ENCODE measurements at places on chromosomes 16 and 17. TPM values are rescaled to one million over a fixed set of nuclear protein-coding genes. Genes with fewer than 3 reads are reported as not detected.

Gene C16orf89
- 4.6 TPM for total RNA-seq

Gene CSNK1D
- 45.1 TPM for total RNA-seq

Gene KRTAP9-8
- total RNA-seq = not detected

Gene ST6GALNAC2
- total RNA-seq = 8.6 TPM

DNA sequence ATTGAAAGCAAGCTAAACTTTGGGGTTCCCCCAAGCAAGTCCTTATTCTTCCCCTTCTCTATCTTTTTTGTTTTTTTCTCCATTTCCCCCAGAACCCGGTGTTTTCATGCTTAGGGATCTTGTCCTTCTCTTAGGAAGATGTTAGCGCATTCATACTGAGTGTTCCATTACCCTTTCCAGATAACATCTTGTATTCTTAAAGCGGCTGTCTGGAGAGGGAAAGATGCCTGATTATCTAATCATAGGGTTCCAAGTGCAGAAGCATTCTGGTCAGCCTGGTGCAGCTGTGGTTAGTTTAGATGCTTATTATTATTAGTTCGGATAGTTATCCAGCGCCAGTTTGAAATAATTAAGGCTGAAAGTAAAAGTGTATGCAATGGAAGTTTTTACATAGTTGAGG, 2.0 kb downstream of the TOM1L1 start:
- H3K36me3 ChIP-seq = peaks cover 6% of the 10 kb centered on the region
- DNase-seq = no peak
- H3K27ac ChIP-seq = no peak overlapping the region
- no peak overlapping the region for H3K4me3 ChIP-seq
- H3K27me3 ChIP-seq = no peaks in the 10 kb centered on the region
- H3K4me1 ChIP-seq = peaks cover 14% of the 10 kb centered on the region

- no peaks in the 10 kb centered on the region for H3K36me3 ChIP-seq
- no peaks in the 10 kb centered on the region for H3K27me3 ChIP-seq
- H3K4me1 ChIP-seq = no peaks in the 10 kb centered on the region
- DNase-seq = no peak
- H3K27ac ChIP-seq = peak overlapping the region; percentile 55
These were observed 33.1 kb upstream of the PVALEF start for GRCh38 chr17:81132197-81132540.
